ENCODE measurements at places on chromosomes 2 and 18.

- DNase-seq: no peak
Observed at GRCh38 chr2:26782876-26783704, 2.8 kb upstream of the CENPA start.

GRCh38 chr18:74897971-74898657, 300.4 kb downstream of the ZNF407 start:
- peak; percentile 74 for DNase-seq

GRCh38 chr2:230023313-230023712, 45.4 kb downstream of the SLC16A14 start:
- DNase-seq: no peak

DNA sequence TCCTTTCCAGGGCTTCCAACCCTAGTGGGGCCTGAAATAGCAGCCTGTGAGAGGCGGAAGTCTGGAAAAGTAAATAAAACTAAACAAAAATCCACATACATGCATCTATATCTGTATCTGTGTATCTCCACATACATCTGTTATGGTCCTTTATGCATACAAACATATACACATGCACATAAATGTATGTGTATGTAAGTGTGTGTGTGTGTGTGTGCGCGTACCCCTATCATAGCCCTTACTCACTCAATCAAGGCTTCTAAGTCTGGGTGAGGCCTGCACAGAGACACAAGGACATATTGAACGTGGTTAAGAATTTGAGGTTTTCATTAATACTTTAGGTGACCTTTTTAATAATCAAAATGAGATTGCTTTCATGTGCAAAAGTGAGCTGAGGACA, 98.9 kb upstream of the CYRIA start:
- DNase-seq: no peak

GRCh38 chr2:2723064-2723463, 392.0 kb upstream of the MYT1L start:
- no peak for DNase-seq

GRCh38 chr2:43009448-43009847, 217.0 kb downstream of the ZFP36L2 start:
- no peak for DNase-seq

GRCh38 chr2:33437297-33437696, 39.2 kb upstream of the RASGRP3 start:
- DNase-seq: no peak

DNA sequence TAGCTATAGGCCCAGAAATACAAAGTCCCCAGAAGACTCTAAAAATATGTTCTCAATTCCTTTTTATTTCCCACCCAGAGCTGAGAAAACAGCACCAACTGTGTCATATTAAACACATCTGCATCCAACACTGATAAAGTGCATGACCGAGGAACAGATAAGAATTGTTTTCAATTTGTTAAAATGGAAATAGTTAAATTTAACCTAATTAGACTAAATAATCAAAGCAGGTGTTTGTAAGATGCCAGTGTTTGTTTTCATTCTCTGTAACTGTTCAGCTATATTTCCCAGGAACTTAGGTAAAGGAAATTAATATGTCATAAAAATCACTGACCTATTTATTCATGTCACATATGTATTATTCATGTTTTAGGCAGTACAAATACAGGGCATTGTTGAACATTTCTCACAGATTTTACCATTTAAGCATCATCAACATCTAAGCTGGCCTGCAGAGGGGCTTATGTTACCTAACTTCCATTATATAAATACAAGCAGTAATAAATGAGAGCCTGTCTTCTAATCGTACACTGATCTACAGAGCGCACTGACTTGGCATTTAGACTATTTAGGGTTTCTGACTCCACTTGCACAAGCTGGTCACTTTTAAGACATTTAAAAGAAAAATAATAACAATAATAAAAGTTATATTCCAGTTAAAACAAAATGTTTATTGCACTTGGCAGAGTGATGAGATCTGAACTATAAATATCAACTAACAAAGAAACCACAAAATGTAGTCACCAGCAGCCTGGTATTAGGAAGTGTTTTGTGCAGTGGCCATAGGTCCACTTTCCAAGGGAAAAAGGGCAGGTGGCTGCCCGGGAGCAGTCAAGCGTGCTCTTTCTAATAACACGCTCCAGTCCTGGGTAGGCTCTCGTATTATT, 86.6 kb upstream of the ZFP36L2 start:
- DNase-seq: no peak

- no peak for DNase-seq
Observed at GRCh38 chr2:190210471-190210870, 109.2 kb downstream of the HIBCH start.

GRCh38 chr18:8657873-8658470, 47.4 kb upstream of the MTCL1 start:
- DNase-seq: no peak

- no peak for DNase-seq
Observed at GRCh38 chr2:15816674-15817406, 123.5 kb upstream of the MYCN start.

DNA sequence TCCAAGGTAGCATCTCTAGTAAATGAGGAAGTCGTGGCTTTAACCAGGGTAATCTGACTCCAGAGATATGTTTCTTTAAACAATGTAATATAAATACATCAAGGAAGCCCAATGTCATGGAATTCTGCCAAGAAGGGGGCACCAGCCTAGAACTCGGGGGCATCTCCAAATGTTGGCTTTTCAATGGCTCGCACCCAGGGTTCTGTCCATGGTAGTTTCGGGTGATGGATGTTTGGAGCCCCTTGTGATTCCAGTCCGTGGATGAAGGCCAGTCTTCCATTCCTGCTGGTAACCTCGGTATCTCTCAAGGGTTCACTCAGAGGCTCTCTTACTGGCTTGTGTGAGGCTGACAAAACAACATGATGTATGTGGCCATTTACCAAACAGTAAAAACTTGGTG, 91.7 kb upstream of the SPHKAP start:
- no peak for DNase-seq

- no peak for DNase-seq
Observed at GRCh38 chr2:32947484-32948143, 861 bp downstream of the LTBP1 start.

DNA sequence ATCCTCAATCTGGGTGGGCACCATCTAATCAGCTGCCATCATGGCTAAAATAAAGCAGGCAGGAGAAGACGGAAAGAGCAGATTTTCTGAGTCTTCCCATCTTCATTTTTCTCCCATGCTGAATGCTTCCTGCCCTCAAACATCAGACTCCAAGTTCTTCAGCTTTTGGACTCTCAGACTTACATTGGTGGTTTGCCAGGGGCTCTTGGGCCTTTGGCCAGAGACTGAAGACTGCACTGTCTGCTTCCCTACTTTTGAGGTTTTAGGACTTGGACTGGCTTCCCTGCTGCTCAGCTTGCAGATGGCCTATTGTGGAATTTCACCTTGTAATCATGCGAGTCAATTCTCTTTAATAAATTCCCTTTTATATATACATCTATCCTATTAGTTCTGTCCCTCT, 36.6 kb downstream of the DIPK1C start:
- DNase-seq: no peak

DNA sequence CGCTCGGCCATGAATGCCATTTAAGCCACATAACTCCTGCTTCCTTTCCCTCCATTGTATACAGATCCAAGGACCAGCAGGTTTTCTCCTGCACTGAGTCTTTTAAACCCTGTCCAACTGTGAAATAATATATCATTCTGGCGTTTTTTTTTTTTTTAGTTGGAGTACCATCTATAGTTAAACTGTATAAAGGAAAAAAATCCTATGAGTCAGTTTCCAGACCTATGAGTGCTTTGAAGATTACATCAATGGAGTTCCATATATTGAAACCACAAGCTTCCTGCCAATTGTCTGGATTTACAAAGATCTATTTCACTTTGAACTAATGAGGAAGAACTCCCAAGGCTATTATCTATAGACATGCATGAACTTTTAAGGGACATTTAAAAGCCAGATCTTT, 2.4 kb upstream of the MALT1 start:
- DNase-seq: peak; percentile 63

DNA sequence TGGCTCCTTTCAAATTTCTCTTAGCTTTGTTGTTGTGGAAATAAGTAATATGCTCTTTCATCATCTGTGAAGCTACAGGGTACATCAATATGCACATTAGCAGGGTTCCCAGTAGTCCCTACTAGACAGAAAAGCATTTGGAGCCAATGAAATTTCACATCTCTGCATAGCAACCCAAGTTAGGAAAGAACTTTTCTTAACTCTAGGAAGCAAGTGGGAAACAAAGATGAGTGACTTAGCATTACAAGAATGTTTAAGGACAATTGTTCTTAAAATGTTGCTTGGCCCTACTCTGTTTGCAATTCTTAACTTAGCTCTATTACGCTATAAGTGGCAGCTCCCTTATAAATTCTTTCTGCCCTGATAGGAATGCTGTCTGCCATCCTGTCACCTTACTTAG, 39.6 kb downstream of the ZEB2 start:
- no peak for DNase-seq

DNA sequence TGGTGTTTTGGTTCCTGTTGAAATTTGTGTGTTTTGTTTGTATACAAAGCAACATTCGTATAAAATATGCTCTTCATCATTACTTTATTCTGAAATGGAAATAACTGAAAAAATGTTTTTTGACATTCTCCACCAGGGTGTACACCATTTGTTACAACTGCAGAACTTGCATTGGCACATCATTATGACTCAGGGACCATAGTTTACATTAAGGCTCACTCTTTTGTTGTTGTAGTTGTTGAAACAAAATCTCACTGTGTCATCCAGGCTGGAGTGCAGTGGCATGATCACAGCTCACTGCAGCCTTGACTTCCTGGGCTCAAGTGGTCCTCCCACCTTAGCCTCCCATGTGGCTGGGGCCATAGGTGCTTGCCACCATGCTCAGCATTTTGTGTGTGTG, 676.6 kb downstream of the TDRD15 start:
- DNase-seq: no peak

DNA sequence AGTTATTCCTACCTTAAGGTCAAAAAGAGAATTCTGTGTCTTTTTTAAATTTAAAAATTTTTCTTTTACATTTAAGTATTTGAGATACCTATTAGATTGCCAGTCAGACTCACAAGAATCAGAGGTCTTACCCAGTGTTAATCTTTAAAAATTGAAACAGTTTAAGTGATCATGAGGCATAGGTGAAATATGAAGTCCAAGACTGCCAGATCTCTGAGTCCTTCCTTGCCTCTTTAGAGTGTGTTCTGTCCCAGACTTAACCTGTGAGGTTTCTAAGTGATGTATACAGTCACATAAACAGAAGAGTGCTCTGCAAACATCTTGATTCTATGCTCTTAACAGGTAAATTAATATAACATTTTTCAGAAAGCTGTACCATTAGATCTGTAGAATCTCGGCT, 40.6 kb downstream of the ACTR3 start:
- DNase-seq: no peak

DNA sequence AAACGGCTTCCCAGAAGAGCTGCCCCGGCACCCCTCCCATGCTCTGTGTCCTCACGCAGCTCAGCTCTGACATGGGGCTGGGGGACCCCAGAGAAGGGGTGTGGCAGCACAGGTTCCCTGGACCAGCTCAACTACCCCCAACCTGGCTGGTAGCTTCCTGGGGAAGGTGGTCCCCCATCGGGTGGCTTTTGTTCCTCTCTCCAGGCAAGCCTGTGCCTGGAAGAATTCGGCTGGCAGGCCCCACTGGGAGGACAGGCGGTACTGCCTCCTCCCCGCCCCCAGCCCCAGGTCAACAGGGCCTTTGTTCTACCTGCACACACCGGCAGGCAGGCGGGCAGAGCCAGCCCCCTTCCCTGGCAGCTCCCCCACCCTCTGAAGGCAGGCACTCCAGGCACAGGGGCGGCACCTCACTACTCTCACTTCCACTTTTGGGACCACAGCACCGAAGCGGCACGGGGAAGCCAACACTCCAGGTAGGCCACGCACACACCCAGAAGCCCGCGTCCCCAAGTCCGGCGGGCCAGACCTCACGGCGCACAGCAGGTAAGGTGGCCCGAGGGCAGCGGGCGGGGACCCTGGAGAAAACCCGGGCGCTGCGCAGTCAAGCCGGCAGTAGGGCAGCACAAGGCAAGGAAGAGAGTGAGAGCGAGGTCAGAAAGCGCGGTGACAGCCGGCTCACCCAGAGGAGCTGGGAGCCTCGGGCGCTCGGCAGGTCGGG, 1.3 kb downstream of the HS6ST1 start:
- DNase-seq: no peak

DNA sequence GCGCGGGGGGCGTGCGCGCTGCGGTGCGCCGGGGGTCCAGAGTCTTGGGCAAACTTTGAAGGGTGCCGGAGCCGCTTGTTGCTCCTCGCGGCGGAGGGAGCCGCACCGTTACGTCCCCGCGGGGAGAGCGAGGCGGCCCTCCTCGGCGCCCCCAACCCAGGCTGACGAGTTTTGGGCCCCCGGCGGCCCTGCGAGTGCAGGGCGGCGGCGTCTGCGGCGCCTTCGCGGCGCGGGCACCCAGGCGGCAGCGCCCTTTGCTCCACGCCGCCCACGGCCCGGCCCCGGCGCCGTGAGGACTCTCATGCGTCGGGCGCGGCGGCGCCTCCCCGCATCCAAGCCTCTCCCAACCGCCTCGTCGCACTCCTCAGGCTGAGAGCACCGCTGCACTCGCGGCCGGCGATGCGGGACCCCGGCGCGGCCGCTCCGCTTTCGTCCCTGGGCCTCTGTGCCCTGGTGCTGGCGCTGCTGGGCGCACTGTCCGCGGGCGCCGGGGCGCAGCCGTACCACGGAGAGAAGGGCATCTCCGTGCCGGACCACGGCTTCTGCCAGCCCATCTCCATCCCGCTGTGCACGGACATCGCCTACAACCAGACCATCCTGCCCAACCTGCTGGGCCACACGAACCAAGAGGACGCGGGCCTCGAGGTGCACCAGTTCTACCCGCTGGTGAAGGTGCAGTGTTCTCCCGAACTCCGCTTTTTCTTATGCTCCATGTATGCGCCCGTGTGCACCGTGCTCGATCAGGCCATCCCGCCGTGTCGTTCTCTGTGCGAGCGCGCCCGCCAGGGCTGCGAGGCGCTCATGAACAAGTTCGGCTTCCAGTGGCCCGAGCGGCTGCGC, 814 bp downstream of the FZD7 start:
- DNase-seq: no peak

- no peak for DNase-seq
Observed at GRCh38 chr2:218395456-218395825, 4.2 kb upstream of the CTDSP1 start.

DNA sequence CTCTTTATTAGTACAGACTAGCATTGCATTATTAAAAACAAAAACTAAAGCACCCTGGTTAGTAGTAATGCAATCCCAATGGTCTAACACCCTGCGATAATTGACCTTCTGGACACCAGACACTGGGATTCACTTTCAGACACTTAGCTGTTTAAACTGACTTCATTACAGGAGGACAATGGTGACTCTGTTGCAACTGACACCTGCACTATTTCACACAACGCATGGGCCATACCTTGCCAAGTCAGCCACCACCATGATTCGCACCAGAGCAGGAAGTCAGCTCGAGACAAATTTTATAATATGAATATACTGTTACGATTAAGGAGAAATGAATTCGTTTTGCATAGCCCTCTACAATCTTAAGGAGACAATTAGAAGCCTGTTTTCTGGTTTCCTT, 150.7 kb downstream of the MEIS1 start:
- no peak for DNase-seq

- DNase-seq: no peak
Observed at GRCh38 chr18:70197844-70198243, 7.6 kb downstream of the RTTN start.

GRCh38 chr2:61065714-61066709, at the start of gene SANBR:
TSS of gene SANBR (plus strand) at chr2:61065871. CDS start at chr2:61070351, 4,480 bp downstream.
- peak; percentile 51 for DNase-seq
